ENCODE measurements at places on chromosomes 5 and 9. TPM values are rescaled to one million over a fixed set of nuclear protein-coding genes. Genes with fewer than 3 reads are reported as not detected.

GRCh38 chr9:71472400-71472799 lies 295.9 kb downstream of the CEMIP2 start:
- no peak for DNase-seq

GRCh38 chr5:169549453-169550100 lies 34.0 kb upstream of the SPDL1 start:
- no peak for DNase-seq

DNA sequence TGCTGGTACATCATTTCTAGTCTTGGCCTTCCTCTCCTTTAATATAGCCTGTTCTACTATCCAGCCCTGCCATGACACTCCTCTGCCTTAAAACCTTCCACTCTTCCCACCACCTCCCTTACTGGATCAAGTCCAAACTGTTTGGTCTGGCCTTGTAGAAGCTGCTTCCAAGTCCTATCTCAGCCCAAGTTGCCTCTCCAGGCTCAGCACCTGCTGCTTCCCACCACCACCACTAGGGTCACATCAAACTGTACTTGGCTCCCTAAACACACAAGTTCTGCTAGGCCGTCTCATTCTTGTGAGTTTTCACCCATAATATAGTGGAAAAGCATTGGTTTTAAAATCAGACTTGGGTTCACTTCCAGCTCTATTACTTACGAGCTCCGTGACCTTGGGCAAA lies 1.4 kb downstream of the NDUFA8 start:
- no peak for DNase-seq

GRCh38 chr5:133029416-133029815 lies 3.1 kb upstream of the ZCCHC10 start:
- no peak for DNase-seq

DNA sequence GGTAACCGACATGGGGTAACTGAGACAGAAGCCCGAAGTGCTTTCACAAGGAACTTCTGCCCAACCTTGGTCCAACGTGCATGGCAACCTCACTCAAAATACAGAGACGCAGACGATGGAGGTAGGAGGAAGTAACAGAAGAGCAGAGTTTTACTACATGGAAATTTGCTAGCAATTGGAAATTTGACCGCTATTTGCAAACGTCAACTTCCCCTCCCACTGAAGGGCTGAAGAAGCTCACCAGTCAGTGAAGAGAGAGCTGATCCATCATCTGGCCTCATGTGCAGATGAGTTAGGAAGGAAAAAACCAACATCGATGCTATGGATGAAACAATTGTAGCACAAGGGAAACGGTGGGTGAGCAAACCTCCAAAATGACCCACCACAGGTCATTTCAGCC lies 196.7 kb downstream of the RGS3 start:
- DNase-seq, result no peak

DNA sequence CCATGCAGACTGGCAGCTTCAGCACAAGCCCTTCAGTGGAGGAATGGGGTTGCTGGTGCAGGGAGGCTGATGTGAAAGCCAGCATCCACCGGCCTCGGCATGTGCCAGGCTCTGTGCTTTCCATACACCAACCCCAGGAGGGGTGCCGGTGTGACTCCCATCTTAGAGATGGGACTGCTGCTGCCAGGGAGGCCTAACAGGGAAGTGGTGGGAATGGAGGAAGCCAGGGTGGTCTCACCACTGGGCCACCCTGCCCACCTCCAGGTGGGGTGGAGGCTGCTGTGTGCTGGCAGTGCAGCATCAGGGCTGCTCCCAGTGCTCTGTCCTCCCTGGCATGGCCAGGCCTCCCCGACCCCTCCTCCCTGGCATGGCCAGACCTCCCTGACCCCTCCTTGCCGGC lies 32.8 kb upstream of the PITX1 start:
- DNase-seq, result no peak

DNA sequence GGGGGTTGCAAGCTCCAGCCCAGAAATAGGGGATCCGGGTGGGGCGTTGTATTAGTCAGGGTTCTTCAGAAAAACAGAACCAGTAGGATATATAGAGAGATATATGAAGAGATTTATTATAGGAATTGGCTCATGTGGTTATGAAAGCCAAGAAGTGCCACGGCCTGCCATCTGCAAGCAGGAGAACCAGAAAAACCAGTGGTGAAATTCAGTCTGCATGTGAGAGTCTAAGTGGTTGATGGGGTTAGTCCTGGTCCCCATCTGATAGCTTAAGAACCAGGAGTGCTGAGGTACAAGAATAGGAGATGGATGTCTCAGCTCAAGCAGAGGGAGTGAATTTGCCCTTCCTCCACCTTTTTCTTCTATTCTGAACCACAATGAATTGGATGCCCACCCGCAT lies 123.4 kb upstream of the APC start:
- no peak for DNase-seq

INSL4 gene
- polyA plus RNA-seq, result not detected

ZDHHC21 gene
- polyA plus RNA-seq, result 2.2 TPM

DND1 gene
- 0.37 TPM for polyA plus RNA-seq

CYSRT1 gene
- polyA plus RNA-seq, result 1.1 TPM

GARIN3 gene
- polyA plus RNA-seq, result not detected
